Activated CD8-positive, alpha-beta memory T cell treated with anti-CD3 and anti-CD28 coated beads for 1 hour (primary cell): ENCODE measurements at places on chromosomes 11 and 22.

DNA sequence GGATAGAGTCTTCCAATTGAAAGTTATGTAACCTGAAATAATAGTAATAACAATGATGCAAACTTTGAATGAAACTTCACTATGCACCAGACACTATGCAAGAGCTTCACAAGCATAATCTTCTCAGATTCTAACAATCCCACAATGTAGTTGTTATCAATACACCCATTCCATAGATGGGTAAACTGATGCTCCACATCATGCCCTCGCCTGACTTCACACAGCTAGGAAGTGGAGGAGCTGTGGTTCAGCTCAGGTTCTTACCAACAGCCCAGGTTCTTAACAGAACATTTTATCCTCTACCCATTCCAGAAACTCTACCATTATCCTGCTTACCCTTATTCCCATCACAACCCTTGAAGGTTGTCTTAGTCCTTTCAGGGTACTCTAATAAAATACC, 50.4 kb upstream of the HMGXB4 start:
- no peak for DNase-seq

- no peak for DNase-seq
Observed at GRCh38 chr11:65083134-65083833, 556 bp downstream of the CDCA5 start.

GRCh38 chr11:65059959-65060824, 1.8 kb upstream of the NAALADL1 start:
- DNase-seq, result no peak

GRCh38 chr11:10049756-10050155, 244.3 kb downstream of the SBF2 start:
- DNase-seq, result no peak

DNA sequence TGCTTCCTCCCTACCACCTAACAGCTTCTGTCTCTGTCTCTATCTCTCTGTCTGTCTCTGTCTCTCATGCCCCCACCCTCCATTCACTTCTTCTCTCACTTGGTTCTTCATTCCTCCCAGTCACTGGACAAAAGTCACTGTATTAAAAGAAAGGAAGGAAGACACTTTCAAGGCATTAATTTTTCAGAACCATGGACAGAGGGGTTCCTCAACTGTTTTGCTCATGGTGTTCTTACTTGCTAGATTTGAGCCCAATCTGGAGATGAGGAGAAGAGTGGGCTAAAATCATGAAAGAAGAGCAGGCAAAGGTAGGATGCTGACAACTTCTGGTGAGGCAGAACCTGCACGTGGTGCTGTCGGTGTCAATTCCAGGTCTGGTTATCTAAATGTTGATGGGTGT, 116.7 kb upstream of the LARGE1 start:
- no peak for DNase-seq

DNA sequence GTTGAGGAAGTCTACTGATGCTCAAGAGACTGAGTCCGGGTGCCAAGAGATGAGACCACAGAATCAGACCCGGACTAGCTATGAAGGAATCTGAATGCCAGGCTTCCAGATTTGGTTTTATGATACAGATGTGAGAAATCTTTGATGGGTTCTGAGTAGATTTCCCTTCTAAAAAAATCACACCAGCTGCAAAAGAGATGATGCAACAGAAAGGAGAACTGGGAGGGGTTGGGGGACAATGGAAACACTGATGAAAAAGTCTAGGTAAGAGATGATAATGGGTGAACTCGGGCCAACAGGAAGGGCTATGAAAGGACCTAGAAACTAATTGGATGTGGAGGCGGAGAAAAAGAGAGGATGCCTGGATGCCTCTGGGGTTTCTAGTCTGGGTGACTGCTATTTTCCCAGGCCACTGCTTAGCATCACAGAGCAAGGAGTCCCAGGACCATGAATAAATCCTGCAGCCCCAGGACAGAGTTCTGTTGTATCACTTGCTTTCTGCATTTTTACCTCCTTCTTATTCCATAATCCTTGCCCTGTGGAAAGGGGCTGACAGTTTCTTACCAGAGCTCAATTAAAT, 115.4 kb upstream of the SEZ6L start:
- no peak for DNase-seq

DNA sequence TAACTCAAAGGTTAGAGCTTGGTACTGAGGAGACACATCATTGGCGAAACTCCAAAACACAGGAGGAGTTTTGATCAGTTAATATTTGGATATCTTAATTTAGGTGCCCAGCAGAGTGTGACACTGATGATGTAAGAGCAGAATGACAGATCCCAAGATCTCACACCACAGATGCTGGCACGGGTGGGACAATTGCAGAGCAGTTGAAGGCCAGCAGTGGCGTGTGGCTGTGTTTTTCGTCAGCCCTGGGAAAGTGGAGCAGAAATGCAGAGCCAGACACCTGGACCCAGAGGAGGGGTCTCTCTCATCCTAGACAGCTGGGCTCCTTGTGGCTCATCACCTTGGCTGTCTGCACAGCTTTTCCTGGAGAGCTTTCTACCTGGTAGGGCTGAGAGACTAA, 59.7 kb upstream of the CTTN start:
- no peak for DNase-seq

DNA sequence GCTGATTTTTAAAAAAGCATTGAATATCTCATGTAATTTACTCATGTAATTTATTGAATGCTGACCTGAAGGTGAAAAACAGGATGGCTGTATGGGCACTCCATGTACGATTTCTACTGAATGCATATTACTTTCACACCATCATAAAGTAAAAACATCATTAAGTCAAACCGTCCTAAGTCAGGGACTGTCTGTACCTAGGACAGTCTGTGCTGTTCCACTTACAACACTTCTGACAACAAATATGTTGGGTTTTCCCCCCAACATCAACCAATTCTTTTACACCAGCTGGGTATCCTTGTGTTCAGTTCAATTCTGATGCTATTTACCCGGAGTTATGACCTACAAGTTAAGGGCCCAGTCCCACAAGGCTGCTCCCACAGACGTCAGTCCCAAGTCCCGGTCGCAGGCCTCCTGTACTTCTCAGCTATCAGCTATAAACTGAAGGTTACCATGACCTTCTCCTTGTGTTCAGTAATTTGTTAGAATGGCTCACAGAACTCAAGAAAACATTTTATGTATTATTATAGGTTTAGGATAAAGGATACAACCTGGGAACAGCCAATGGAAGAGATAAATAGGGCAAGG, 17.0 kb downstream of the UVRAG start:
- no peak for DNase-seq

- DNase-seq, result no peak
Observed at GRCh38 chr11:119366690-119367620, 14.5 kb downstream of the USP2 start.

GRCh38 chr11:125454047-125454446, 42.0 kb downstream of the FEZ1 start:
- no peak for DNase-seq

- no peak for DNase-seq
Observed at GRCh38 chr22:38051261-38051660, 5.9 kb upstream of the PICK1 start.

- no peak for DNase-seq
Observed at GRCh38 chr11:17077240-17077519, 287 bp downstream of the RPS13 start.

- DNase-seq, result no peak
Observed at GRCh38 chr11:76190376-76190775, 15.9 kb downstream of the WNT11 start.

GRCh38 chr11:14270690-14271542, 88.1 kb downstream of the RRAS2 start:
- DNase-seq, result no peak

DNA sequence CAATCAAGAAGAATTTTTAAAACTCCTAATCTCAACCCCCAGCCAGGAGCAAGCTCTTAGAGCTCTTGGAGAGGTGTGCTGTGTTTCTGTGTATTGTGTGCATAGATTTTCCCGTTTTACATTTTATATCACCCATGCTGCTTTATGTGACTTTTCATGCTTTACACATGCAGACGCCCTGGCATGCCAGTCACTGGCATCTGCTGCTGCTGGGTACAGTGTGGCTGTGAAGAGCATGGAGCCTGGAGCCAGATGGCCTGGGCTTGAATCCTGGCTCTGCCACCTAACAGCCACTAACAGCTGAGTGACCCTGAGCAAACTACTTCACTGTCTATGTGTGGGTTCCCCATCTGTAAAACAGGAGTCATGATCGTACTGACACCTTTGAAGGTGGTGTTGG, 23.1 kb downstream of the POLR3H start:
- DNase-seq, result no peak

- no peak for DNase-seq
Observed at GRCh38 chr11:79441461-79441875, 638 bp upstream of the TENM4 start.

DNA sequence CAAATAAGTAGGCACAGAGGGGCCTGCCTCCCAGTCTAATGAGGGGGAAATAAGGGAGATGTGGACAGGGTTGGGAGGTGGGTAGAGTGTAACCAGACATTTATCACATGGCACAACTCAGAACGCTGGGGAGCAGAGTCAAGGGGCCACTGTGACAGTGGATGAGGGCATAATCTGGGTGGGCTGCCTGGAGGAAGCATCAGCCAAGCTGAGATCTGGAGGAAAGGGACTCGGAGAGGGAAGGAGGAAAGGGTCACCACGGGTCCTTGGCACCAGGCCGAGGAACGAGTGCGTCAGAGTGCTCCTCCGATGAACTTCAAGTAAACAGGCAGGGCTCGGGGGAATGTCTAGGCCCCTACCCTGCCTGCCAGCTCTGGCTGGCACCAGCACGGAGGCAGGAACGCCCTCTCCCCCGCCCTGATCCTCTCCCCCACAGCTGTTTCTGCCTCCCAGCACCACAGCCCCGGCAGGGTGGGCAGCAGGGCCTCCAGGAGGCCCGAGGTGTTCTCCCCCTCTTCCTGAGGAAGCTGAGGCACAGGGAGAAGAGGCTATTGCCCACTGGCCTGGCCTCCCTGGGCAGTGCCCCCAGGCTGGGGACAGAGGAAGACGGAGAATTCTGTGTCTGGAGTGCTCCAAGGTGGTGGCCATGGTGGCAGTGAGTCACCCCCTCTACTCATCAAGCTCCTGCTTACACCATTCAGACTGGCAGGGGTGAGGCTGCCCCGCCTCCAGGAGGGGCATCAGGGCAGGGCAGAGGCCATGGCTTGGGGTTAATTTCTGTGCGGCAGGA, 4.2 kb downstream of the ALDH3B1 start:
- DNase-seq, result no peak

- DNase-seq, result no peak
Observed at GRCh38 chr11:132987936-132988335, 544.4 kb downstream of the OPCML start.

GRCh38 chr11:34380696-34381095, 22.9 kb upstream of the ABTB2 start:
- no peak for DNase-seq

DNA sequence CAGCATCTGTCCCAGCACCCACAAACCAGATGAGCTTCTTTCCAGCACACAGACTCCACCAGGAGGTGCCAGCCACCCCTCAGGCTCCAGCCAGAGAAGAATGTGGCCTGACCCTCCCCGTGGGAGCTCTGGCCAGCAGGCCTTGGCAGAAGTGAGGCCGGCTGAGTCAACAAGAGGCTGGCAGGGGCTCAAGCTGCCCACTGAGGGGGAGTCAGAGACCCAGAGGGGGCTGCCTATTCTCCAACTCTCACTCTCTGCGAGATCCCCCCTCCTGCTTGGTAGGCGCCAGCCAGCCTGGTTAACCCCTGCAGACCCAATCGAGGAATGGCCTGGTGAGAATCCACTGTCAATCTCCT, 10.6 kb upstream of the CDC42EP1 start:
- no peak for DNase-seq

DNA sequence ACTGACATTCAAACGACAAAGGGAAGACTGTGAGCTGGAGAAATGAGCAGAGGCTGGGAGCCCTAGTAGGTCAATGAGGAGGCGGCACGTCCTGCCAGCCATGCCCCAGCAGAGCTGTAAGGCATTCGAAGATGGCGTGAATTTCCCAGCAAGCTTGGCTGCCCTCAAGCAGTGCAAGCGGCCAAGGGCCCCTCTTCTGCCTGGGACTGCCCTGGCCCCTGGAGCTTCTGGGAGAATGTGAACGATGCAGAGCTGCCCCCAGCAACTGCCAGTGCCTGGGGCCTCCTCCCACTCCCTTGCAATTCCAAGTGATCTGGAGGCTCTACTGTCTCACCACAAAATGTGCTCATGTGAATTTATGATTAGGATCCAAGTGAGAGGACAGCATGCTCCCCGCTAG, 4.3 kb downstream of the PPM1F start:
- DNase-seq, result no peak

GRCh38 chr22:49270595-49271368, 556.9 kb downstream of the BRD1 start:
- no peak for DNase-seq

DNA sequence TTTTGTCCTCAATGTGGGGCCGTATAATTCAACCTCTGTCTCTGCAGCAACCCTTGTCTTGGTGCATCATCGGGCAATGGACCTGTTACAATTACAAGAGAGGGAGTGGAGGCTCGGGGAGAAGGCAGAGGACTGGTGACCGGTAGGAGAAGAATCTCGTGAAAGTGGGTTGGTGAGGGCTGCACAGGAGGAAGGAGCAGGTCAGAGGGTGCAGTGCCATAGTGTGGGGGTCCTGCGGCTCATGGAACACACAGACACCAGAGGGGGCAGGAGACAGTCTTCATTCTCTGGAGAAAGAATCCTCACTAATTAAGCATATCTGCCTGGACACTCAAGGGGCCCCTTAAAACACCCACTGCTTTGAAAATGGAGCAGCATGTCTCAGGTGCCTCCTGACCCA, 174.7 kb upstream of the B3GAT1 start:
- DNase-seq, result no peak

DNA sequence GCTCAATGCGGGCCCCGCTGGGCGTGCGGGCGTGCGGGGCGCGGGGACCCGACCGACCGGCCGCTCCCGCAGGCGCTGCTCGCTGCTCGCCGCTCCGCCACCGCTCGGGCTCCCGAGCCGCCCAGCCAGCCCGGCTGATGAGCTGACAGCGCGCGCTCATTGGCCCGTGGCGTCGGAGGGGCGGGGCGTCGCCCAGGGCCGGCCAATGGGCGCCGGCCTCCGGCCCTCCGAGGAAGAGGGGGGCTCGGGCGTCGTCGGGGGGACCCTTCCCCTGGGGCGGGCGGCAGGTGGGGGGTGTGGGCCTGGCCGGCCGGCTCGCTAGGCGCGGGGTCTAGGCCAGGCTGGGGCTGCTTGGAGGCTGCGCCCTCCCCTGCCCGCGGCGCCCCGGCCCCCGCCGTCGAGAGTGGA, at the start of gene SCUBE1:
TSS of gene SCUBE1 (minus strand) at position 111 of the 408 bp plus-strand sequence. CDS start 111 bp downstream, outside the sequence.
- DNase-seq, result no peak

DNA sequence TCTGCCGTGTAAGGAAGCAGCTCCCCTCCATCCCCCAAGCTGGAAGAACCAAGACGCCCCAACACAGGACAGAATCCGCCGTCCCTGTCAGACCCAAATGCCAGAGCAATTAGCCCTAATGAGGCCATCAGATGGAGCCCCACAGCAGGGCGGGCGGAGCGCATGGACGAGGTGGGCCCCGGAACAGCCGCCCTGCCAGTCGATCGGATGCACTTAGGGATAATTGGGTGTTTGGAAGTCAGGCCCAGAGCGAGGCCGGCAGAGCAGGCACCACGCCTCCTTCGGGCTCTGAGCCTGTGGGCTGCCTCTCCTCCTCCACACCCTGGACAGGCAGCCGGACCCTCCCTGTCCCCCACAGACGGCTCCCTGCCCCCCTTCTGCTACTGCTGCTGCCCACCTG, 5.5 kb upstream of the TH start:
- no peak for DNase-seq
